ENCODE measurements at places on chromosomes 11 and 22.
A peak's percentile ranks its signal among the peaks of the same experiment; 100 is the strongest.

DNA sequence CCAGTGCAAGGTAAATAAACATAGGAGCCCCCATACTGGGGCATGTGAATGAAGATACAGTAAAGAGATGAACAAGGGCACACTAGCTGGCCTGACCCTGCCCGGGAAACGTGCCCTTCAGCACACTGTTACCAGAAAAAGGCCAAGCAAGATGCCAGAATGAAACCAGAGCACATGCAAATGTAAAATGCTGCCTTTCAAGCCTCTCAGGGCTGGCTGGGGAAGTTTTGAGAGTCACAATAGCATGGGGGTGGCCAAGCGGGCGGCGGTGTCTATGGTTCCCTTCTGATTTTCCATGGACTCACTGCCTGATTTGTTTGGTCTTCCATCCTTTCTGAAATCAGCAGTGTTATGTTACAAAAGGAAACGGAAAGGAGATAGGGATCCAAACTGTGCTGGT, 18.9 kb upstream of the SUSD2 start:
- no peak for DNase-seq

DNA sequence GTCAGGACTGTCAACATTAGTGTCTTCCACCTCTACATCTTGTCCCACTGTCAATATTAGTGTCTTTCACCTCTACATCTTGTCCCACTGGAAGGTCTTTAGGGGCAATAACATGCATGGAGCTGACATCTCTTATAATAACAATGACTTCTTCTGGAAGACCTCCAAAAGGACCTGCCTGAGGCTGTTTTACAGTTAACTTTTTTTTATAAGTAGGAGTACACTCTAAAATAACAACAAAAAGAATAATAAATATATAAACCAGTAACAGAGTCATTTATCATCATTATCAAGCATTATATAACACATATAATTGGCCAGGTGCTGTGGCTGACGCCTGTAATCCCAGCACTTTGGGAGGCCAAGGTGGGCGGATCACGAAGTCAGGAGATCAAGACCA, 57.5 kb downstream of the PAK1 start:
- peak; percentile 51 for DNase-seq

- DNase-seq = no peak
Observed at GRCh38 chr11:134250675-134251074, 2.5 kb downstream of the THYN1 start.

DNA sequence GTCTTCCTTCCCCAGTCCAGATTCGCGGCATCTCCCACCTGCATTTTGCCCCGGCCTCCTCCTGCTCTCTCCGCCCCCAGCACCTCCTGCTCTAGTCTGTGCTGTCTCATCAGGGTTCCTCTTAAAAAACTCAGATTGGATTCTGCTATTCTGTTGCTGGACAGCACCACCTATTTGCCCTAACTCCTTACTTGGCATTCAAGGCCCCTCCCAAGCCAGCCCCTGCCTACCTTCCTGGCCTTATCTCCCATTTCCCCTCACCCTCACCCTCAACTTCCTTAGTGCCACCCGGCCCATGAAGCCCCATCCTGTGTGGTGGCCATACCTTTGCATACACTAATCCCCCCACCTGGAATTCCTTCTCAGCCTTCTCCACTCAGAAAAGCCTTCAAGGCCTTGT, 59.9 kb upstream of the PRDM11 start:
- no peak for DNase-seq

DNA sequence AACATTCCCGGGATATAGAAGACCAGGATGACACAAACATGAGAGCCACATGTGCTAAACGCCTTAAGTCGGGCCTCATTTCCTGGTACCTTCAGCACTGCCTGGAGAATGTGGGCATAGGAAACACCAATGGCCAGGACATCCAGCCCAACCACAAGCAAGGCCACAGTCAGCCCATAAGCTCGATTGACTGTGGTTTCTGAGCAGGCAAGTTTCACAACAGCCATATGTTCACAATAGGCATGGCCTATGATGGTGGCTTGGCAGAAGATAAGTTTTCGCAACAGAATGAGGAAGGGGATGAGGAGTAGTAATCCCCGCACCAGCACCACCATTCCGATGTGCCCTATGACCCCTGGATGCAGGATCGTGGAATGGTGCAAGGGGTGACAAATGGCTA, 26.9 kb upstream of the OR56A1 start:
- DNase-seq = no peak

GRCh38 chr11:83611031-83611430, 324.9 kb upstream of the CCDC90B start:
- DNase-seq = no peak

- no peak for DNase-seq
Observed at GRCh38 chr11:124867700-124868099, 2.5 kb downstream of the ROBO3 start.

GRCh38 chr22:43393844-43394474, 17.9 kb upstream of the MPPED1 start:
- DNase-seq = no peak

- DNase-seq = no peak
Observed at GRCh38 chr22:44191036-44191454, 10.3 kb downstream of the PARVG start.

- DNase-seq = no peak
Observed at GRCh38 chr11:12017243-12017678, 8.8 kb upstream of the DKK3 start.

GRCh38 chr11:116601814-116602636, 170.8 kb downstream of the BUD13 start:
- DNase-seq = no peak

- DNase-seq = peak; percentile 97
Observed at GRCh38 chr11:34274712-34275398, 83.0 kb downstream of the ABTB2 start.

- DNase-seq = no peak
Observed at GRCh38 chr11:113664981-113665710, 41.0 kb downstream of the TMPRSS5 start.

DNA sequence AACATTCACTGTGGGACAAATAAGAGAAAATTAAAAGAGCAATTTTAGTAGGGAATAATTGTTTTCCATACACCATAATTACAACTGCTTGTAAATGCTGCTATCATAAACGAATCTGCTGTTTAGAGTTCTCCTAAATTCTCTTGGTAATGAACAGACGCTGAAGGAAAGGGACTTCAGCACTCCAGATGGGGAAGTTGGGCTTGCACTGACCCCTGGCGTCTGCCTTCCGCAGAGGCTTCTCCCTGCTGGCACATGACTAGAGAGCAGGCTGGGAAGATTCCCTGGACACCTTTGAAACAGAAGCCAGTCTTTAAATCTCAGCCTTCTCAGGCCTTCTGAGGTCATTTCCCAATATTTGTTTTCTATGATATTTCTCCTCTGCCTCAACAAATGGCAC, 84.1 kb downstream of the NXPE2 start:
- DNase-seq = peak; percentile 43

GRCh38 chr11:66861774-66862558, 5.1 kb downstream of the LRFN4 start:
- no peak for DNase-seq

- no peak for DNase-seq
Observed at GRCh38 chr11:72012091-72012630, 13.5 kb downstream of the IL18BP start.

DNA sequence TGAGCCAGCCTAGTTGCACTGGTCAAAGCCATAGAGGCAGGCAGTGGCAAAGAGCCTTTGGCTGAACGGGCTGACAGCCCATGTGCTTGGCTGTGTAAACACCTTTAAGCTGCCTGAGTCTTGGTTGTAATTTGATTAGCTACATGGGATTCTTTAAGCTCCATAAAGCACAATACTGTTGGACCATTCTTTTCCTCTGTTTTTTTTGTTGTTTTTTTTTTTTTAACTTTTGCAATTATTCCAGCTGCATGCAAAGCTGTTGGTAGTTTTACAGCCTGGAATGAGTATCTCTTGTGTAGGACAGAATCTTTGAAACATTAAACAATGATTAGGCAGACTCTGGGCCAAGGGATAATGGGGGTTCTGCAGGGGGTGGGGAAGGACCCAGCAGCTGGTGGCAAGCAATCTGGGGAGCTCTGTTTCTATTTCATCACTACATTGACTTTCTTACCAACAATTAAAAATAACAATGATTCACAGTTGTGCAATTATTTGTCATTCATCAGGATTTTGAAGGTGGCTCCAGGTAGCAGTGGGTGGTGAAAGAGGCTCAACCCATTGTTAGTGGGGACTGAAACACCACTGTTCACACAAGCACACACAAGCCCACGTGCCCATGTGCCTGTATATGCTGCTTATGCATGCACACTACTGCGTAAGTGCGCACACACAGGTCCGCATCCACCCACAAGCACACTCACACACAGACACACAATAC, 69.5 kb upstream of the CSNK2A3 start:
- DNase-seq = peak; percentile 54

GRCh38 chr11:121365304-121365703, 72.7 kb downstream of the SC5D start:
- no peak for DNase-seq

GRCh38 chr22:50678218-50678650, 5.6 kb downstream of the SHANK3 start:
- DNase-seq = no peak

- DNase-seq = no peak
Observed at GRCh38 chr11:15673408-15673831, 558.7 kb downstream of the INSC start.

- DNase-seq = peak; percentile 75
Observed at GRCh38 chr11:47766509-47767227, 473 bp downstream of the FNBP4 start.

DNA sequence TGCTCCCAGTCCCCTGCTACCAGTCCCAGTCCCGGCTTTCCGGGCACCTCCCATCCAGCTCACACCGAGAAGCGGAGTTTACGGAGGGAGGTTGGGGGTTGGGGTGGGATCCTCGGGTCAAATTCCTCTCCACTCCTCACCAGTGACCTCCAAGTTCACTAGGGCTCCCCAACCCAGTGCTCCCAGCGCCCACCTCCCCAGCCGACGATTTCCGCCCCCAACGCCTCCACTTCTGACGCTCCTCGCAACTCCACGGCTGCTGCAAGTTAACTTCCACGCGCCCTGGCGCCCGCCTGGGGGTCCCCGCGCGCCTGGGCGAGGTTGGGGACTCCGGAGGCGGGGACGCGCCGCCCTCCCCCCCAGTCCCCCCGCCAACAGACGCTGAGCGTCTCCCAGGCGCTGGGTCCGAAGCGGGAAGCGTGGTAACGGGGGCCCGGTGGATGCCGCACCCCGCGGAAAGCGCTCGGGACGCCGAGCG, 526 bp downstream of the TPST2 start:
- DNase-seq = no peak

All from foreskin fibroblast (primary cell).